ENCODE measurements at places on chromosomes 4 and X.

GRCh38 chr4:93834249-93835066, 5.9 kb downstream of the ATOH1 start:
- DNase-seq: no peak

GRCh38 chrX:84099120-84099519, 88.9 kb downstream of the RPS6KA6 start:
- no peak for DNase-seq

DNA sequence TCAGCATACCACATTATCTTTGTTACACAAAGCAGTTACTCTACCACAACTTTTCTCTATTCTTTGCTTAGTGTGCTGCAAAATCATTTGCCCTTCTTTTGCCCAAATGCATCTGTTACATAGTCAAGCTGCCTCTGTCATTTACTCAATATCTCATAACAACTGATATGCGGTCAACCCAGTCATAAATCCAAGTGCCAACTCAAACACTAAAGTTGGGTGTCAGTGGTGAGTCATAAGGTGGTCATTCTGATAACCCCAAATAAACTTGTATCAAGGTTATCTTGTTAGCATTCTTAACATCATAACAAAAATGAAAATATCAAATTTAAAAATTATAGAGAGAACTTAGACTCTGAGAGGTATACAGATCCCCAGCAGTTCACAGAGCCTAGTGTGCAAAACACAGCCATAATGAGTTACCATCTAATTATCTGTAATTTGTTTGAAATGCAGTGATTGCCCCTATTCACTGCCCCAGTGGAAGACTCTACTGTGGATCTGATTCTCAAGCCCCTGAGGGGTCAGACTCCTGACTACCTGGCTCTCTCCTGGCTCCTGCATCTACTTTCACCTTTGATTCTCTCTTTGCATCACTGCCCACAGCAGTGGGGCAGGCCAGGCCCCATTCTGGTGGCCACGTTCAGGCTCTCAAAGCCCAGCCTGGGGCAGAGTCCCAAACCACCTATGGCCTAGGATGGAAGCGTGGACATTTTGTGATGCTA, 29.2 kb downstream of the TBC1D9 start:
- no peak for DNase-seq

GRCh38 chr4:139933541-139933940, 220.4 kb downstream of the MAML3 start:
- DNase-seq: no peak

DNA sequence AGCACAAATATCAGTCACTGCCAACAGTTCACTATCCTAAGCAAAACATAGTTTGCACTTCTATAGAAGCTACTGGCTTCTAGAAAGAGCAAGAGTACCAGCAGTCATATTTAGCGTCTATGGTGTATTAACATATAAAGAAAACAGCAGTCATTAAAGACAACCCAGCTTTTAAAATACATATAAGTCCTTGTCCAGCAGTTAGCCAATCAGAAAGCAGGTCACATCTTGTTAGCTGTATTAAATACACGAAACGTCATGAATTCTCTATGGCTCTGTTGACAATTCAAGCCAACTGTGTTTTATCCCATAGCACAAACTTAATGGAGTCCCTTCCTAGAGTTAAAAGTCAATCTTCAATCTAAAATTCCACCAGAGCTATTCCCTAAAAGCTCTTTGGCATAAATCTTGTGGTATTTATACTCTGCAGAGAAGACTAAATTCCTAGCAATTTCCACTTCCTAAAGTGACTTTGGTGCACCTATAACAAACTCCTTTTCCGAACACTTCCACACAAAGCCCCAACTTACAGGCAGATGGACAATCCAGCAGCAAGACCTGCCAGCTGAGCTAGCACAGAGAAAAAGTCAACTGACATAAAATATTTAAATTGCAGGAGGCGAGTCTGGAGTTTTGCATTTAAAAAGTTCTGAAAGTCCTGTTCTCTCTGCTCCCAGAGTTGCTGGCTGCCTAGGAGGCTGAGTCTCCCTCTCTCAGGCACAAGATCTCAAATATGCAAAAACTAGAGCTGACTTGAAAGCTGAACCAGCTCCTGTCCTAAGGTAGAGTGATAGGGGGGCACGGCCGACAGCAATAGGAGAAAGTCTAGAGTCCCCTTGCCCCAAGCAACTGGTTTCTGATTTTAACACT, 1.3 kb downstream of the LDB2 start:
- peak; percentile 6 for DNase-seq

GRCh38 chr4:179486570-179487335, 2044.5 kb upstream of the AGA start:
- DNase-seq: no peak

- DNase-seq: no peak
These were observed 38.3 kb downstream of the ACOX3 start for GRCh38 chr4:8402181-8402597.

DNA sequence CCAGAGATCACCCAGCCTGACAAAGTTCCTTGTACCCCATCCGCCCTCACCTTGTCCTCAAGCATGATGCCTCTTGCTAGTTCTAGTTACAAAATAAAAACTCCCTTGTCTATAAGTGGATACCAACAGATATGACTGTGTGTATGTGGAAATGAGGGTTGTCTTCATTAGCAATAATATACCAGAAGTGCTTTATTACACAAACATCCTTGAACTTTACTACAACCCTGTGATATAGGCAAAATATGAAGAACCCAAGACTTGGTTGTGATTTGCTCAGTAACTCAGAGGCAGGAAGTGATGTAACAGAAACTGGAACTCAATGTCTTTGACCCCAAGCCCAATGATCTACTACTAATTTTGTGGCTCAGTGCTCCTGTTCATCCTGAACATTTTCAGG, 97.6 kb downstream of the AKAP4 start:
- DNase-seq: no peak

- DNase-seq: no peak
These were observed 217.1 kb upstream of the SMIM31 start for GRCh38 chr4:164536814-164537213.

All from NCI-H526 treated with DMSO at 0.1 percent for 48 hours (cell line).